SK-N-SH (cell line): ENCODE measurements at places on chromosomes 11 and 22. TPM values are rescaled to one million over a fixed set of nuclear protein-coding genes. Genes with fewer than 3 reads are reported as not detected.

Gene CATSPERZ
- polyA plus RNA-seq = 0.54 and 0.67 TPM in 2 replicates

Gene SAMM50
- 46.7 and 49.6 TPM in 2 replicates for polyA plus RNA-seq

DNA sequence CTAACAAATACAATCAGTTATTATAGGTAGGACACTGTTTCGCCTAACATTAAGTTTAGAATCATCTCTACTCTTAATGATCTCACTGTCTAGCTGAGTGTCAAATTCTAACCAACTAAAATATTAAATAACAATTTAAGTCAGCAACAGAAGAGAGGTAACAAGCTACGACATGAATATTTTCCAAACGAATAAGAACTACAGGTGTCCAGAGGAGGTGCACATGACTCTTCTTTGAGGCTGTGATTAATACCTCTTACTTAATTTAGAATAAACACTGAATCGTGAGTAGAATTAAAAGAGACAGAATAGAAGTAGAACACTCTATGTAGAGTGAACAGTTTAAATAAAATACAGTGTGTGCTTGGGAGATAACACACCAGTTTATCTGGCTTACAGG is 619.0 kb upstream of the ARHGAP42 start:
- no peak for DNase-seq

- DNase-seq = peak; percentile 42
These were observed 62.1 kb upstream of the CADM1 start for GRCh38 chr11:115566180-115566764.

DNA sequence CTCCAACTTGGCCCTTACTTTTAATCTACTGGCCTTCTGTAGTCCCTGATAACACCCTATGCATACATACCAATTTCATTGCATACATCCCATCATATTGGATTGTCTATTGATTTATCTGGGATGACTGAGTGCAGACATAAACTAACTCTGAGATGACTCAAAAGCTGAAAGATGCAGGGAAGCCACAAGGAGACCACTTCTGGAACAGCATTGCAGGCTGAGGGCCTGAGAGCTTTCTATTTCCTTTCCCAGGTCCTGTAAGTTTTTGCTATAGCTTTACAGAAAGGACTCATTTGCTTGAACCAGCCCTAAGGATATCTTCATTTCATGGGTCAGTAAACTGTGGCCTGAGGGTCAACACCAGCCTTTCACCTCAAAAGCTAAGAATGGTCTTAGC is 15.1 kb upstream of the SPON1 start:
- no peak for DNase-seq

- no peak for DNase-seq
These were observed 150.8 kb upstream of the SYT13 start for GRCh38 chr11:45436966-45437365.
